Stomach (tissue), 19 donors: ENCODE measurements at places on chromosomes 6 and 20. TPM values are rescaled to one million over a fixed set of nuclear protein-coding genes. Genes with fewer than 3 reads are reported as not detected.

- no peaks in the 10 kb centered on the region for H3K27me3 ChIP-seq
- no peak overlapping the region for H3K4me3 ChIP-seq
- no peak overlapping the region for H3K27ac ChIP-seq
Observed at GRCh38 chr6:25508051-25508450, 144.0 kb upstream of the SCGN start.

DNA sequence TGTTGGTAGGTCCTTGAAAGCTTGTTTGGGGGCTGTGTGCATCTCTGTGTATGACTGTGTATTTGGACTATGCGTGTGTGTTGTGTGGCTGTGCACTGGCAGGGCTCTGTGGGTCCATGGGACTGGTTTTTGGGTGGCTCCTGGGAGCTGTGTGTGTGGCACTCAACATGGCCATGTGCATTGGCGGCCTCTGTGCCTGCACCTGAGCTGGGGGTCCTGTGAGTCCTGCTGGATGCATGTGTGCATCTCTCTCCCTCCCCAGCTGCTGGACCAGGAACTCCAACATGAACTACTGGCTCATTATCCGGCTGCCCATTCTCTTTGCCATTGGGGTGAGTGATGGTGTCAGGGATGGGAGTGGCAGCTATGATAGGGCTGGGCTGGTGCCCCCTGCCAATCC lies 30.1 kb downstream of the GLP1R start:
- no peak overlapping the region for H3K27ac ChIP-seq
- H3K4me1 ChIP-seq, result no peaks in the 10 kb centered on the region
- no peaks in the 10 kb centered on the region for H3K27me3 ChIP-seq
- DNase-seq, result no peak

GRCh38 chr20:12847872-12848271 lies 160.9 kb upstream of the SPTLC3 start:
- H3K27me3 ChIP-seq, result no peaks in the 10 kb centered on the region
- H3K27ac ChIP-seq, result no peak overlapping the region
- H3K4me3 ChIP-seq, result no peak overlapping the region
- no peaks in the 10 kb centered on the region for H3K36me3 ChIP-seq
- peak; percentile 70 for DNase-seq

- H3K4me1 ChIP-seq, result peaks cover 16% of the 10 kb centered on the region
- no peaks in the 10 kb centered on the region for H3K36me3 ChIP-seq
- no peak overlapping the region for H3K27ac ChIP-seq
- H3K4me3 ChIP-seq, result no peak overlapping the region
Observed at GRCh38 chr6:2977799-2978590, 6.6 kb upstream of the SERPINB6 start.

- H3K4me3 ChIP-seq, result peak overlapping the region; percentile 95
- no peak for DNase-seq
- no peak overlapping the region for H3K27ac ChIP-seq
- H3K4me1 ChIP-seq, result peaks cover 50% of the 10 kb centered on the region
Observed at GRCh38 chr6:157982563-157983405, 1.1 kb downstream of the SYNJ2 start.

FNDC11 gene
- total RNA-seq, result 1.2 TPM
